ENCODE measurements at places on chromosomes 2 and 18.

GRCh38 chr18:32177530-32177929 lies 12.3 kb upstream of the MEP1B start:
- no peak for DNase-seq

DNA sequence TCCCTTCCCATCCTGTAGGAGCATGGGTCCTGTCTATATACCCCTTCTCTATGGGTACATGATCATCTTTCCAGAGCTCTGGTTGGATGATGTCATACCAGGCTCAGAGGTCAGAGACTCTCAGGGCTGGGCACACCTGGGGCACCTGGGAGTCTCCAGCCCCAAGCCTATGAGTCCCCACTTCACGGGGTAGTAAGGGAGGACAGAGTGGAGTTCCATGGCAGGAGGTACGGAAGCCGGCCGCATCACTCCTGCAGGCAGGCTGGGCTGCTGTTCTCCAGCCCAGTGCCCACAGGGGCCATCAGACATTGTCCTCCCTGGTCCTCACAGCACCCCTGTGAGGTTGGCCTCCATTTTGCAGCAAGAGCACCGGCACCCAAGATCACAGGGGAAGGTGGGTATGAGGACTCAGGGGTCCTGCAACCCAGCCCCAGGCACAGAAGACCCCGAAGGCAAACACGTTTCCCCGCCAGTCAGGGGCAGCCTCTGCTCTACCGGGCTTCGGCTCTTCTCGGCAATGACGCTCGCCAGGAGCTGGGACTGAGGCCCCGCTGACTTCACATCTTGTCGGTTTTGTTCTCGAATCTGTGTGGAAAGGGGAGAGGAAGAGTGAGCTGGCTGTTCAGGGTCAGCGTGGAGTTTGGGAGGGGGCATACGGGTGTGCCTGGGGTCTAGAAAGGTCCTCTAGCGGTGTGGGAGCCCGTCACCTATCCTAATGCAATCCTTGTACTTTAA lies 91.5 kb downstream of the ADD2 start:
- DNase-seq = no peak

DNA sequence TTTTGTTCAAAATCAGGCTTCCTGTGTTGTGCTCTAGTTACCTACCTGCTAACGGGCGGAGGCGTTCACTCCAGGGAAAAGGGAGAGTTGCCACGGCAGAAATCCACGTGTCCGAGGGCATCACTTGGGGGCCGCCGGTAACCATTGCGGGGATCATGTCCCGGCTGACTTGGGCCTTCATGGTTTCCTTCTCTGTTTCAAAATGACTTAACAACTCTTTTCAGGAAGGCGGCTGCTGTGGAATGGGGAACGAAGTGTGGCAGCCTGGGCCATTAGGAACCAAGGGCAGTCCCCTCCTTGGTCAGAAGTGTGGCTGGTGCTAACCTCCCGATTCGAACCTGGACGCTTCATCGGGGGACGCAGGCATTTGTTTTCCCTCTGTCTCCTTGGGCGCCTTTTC lies 56.8 kb downstream of the INPP5D start:
- DNase-seq = no peak

DNA sequence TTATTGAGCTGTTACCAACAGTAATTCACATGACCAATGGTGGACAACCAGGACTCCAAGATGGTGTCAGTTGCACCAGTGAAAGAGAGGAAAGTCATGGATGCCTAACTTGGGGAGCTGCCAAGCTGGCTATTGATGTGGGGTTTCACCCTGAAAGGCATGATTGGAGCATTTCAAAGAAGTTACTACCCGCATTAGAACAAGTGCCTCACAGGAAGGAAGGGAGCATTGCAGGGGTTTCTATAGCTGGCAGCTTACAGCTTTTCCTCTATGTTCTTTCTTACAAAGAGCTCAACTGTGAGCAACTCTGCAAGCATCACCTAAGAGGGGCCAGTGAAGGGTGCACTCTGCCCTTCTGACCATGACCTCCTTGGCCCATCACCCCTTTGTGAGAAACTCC lies 93.1 kb downstream of the TNFRSF11A start:
- no peak for DNase-seq

Measured in type B pancreatic cell (in vitro differentiated cells).